ENCODE measurements at places on chromosomes 1 and 21.

GRCh38 chr1:212190169-212190568, 95.0 kb upstream of the PPP2R5A start:
- DNase-seq, result no peak

- no peak for DNase-seq
These were observed 57.0 kb downstream of the MDM4 start for GRCh38 chr1:204572923-204573922.

DNA sequence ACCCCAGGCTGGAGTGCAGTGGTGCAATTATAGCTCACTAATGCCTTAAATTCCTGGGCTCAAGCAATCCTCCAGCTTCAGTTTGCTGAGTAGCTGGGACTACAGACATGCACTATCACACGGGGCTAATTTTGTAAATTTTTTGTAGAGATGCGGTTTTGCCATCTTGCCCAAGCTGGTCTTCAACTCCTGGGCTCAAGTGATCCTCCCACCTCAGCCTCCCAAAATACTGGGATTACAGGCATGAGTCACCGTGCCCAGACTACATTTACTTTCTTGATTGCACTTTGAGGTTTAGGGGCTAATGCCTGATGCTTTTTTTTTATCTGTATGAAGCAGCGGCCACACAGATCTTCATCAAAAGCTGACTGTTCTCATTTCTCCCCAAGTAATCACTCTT, 124.6 kb downstream of the KIF26B start:
- no peak for DNase-seq

DNA sequence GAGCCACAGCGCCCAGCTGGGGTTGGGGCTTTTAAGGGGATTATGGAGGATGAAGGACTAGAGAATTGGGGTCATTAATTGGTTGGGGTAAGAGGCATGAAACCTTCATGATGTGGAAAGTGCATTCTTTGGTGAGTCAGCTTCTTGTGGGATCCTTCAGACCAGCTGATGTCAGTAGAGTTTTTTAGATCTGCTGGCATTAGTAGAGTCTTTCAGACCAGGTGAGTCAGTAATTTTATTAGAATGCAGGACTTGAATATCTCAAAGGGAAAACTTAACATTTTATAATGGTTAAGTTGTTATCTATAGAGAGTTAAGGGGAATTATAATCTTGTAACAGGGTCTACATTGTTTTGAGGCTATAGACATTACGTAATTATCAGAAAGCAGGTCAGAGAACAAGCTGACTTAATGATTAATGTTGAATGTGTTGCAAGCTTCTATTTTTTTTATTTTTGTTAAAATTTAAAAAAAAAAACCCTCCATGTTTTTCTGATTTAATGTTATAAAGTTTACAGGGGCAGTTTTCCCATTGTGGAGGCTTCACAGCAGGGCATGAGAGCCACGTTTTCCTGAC, 160.9 kb upstream of the FMN2 start:
- no peak for DNase-seq

DNA sequence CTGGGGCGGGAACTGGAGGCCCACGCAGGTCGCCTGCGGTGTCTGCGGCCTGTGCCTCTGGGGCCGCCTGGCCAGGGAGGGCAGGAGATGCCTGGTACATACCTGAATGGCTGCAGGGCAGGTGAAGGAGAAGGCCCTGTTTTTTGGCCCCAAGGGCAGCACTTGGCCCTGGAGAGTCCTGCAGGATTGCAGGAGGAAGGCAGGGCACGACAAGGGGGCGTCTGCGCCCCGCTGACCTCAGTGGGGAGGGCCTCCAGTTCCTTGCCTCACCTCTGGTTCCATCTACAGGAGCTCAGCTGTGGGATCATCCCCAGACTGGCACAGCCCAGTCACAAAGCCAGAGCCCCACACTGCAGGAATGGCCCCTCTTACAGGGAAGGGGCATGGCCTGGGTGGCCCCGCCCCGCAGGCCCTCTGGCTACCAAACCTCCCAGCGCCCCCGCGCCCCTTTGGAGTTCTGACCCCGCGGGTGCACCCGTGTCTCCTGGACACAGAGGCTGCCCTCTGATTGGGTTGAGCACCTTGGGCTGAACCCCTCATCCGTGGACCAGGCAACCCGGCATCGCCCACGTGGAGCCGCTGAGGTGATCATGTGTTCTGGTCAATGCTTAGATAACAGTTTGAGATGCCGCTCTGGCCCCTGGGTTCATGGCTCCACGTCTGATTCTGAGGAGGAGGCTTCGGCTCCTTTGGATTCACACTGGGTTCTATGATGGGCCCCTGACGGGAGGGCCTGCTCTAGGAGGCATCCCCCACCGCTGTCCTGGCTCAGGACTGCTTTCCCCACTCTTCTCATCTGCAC, 1.3 kb upstream of the PEX10 start:
- DNase-seq, result no peak
